Skeletal muscle cell (primary cell): ENCODE measurements at places on chromosomes 5 and 9.

DNA sequence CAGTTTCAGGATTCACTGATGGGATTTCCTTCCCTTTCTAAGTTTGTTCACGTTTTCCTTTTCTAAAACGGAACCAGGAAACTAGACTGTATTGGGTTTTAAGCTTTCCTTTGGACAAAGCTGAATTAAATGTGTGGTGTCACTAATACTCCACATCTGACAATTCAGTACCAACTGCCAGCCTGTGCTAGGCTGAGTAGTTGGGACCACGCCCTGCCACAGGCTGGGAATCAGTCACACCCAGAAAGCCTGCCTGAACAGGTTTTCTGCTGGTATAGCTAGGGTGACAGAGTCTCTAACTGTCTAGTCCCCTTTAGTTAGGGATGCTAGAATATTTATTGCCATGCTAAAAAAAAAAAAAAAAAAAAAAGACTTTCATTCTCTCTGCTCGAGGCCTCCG, 15.6 kb downstream of the SPACA9 start:
- no peak for DNase-seq

GRCh38 chr5:151086192-151086869, 5.5 kb upstream of the TNIP1 start:
- DNase-seq, result no peak

DNA sequence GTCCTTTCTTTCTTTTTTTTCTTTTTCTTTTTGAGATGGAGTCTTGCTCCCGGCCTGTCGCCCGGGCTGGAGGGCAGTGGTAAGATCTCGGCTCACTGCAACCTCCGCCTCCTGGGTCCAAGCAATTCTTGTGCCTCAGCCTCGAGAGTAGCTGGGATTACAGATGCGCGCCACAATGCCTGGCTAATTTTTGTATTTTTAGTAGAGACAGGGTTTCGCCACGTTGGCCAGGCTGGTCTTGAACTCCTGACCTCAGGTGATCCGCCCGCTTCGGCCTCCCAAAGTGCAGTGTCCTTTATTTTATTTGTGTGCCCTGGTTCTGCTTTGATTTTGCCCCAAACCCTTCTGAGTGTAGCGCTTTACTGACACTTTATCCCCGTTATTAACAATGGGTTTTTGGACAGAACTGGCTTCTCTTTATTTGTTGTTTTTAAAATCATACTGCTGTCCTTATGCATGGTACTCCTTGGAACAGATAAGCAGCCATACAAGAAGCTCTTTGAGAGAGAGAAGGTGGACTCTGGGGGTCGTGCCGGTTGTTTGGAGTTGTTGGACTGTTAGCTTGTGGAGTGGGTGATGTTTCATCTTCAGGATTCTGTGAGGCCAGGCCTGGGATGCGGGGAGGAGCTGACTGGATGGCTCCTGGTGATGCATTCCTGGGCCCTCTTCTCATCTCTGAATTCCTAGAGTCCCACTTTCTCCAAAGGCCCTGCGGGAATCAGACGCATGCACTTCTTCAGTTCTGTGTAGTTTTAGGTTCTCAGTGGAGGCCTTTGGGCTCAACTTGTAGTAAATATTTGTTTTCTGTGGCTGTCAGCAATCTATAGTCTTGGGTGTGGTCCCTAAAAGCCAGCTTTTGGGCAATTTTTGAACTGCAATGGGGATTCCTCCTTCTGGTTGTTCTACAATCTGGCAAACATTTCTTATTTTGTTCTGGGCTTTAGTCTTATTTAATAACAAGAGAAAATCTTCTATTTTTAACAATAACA, 47.8 kb downstream of the PTTG1 start:
- no peak for DNase-seq

GRCh38 chr9:89878687-89879086, 273.9 kb downstream of the GADD45G start:
- peak; percentile 39 for DNase-seq

GRCh38 chr5:89989776-89990175, 419.8 kb downstream of the CETN3 start:
- DNase-seq, result no peak

DNA sequence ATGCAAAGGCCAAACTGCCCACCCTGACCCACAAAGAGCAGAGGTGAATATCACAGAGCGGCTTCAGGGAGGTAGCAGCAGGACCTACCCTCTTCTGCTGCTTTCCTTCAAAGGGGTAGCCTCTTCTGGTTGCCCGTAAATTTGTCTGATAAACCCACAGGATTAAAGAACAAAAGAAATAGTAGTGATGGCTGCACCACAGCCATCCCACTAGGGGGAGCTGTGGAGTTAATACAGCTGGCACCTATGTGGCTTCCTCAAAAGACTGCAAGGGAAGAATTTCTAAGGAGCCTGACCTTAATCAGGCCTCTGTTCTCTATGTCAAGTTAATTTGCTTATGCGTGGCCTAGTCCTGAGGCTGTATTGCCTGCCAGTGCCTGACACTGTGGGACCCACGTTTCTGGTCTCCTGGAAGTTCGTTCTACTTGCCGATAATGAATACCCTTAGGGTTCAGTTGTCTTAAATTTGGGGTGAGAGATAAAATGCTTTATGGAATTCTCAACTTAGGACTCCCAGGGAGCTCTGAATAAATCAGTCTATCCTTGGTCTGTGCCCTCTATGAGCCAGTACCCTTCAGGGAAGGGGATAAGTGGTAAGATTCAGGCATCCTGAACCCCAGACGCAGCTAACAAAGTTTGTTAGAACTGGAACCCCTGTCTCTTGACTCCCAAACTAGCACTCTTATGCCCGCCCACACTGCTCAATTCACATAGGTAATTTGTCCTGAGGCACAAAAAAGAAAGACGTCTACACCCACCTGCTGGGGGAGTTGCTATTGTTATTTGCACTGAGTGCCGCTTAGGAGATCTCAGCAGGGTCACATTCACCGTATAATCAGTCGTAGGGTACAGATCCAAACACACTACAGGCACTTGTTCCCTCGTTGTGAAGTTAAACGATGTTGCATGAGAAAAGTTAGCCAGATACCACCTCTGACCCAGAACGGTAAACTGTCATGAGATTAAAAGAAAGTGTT, 77.1 kb downstream of the SUSD1 start:
- DNase-seq, result no peak

DNA sequence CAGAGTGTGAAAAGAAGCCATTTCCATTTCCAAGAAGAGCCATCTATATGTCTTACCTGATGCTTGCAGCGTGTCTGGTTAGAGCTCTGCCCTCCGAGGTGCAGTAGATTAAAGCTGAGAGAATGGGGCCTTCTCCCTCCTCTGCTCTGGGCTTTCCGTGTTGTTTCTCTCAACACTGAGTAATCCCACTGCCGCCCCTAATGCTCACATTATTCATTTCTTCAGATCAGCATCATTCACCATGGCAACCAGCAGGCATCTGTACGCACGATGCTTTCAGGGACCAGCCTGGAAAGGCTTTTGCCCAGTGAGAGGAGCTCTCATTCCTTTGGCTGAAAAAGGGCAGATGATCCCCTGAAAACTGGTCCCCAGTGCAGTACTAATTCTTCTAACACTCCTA, 79.6 kb downstream of the CYFIP2 start:
- DNase-seq, result no peak

- DNase-seq, result no peak
Observed at GRCh38 chr9:11352612-11353011, 739.8 kb upstream of the PTPRD start.

DNA sequence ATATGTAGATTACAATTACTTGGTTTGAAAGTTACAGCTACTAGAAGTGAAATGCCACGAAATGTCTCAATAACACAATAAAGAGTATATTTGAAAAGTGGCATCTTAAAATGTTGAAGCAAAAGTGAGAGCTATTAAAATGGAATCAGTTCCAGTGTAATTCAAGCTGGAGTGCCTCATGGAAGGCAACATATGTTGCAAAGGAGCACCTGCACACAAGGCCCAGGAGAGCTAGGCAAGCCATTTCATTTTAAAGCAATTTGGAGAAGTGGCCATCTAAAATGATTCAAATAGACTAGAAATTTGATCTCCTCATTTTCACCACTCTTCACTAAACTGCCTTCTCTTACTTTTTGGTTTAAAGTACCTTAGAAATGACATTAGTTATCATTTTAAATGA, 167.8 kb downstream of the GABRB2 start:
- DNase-seq, result no peak

DNA sequence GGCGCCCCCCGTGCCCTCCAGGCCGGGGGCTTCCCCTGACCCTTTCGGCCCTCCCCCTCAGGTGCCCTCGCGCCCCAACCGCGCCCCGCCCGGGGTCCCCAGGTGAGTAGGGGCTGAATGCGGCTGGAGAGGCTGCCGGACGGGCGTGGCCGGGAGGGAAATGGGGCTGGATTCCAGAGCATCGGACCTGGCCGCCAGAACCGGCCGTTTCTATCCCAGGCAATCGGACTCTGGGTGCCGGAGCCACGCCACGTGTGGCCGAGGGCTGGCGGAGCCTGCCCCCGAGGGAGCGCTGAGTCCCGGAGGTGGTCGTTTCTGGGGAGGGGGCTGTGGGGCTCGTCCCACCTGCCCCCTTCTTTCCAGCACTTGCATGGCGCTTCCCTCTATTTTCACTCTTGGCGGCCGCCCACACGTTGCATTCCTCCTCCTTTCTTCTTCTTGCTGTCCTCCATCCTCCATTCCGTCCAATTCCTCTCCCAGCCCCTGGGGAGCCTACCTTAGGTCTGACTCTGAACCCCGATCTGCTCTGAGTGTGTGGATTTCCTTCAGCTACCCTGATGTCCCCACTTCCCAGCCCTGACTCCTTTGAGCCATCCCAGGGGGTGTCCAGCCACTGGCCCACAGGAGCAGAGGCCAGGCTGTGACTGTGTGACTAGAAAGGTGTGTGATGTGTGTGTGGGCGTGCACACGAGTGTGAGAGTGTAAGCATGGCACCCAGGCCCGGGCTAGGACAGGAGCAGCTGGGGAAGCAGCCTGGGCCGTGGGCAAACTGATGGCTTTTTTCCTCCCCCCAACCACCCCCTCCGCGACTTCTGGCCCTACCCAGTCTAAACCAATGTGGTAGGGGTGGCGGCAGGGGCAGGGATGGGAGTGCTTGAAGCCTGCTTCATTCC, 24.7 kb downstream of the GOLGA2 start:
- DNase-seq, result no peak

- DNase-seq, result no peak
Observed at GRCh38 chr5:139662617-139663016, 14.5 kb downstream of the CXXC5 start.

GRCh38 chr5:161396171-161396570, 150.4 kb downstream of the GABRB2 start:
- DNase-seq, result no peak

- DNase-seq, result no peak
Observed at GRCh38 chr5:36701085-36701698, 94.8 kb downstream of the SLC1A3 start.

DNA sequence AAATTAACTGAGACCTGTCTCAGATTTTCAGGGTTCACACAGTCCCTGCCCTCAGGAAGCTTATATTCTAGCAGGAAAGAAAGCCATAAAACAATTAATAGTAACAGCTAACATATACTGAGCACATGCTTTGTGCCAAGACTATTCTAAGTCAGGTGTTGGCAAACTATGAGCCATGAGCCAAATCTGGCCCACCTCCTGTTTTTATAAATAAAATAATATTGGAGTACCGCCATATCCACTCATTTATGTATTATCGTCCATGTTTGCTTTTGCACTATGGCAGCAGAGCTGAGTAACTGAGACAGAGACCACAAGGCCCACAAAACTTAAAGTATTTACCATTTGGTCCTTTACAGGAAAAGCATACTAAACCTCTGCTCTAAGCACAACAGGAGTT, 83.3 kb upstream of the TRIO start:
- no peak for DNase-seq

- no peak for DNase-seq
Observed at GRCh38 chr9:135281791-135282737, 194.6 kb downstream of the OLFM1 start.

- peak; percentile 79 for DNase-seq
Observed at GRCh38 chr5:172801179-172801671, 30.2 kb upstream of the DUSP1 start.
